Mammary microvascular endothelial cell (primary cell): ENCODE measurements at places on chromosomes 16 and 17. TPM values are rescaled to one million over a fixed set of nuclear protein-coding genes. Genes with fewer than 3 reads are reported as not detected.

MEAK7 gene
- total RNA-seq: 26.2 and 27.7 TPM in 2 replicates

GRIN2A gene
- total RNA-seq: 0.20 and 0.67 TPM in 2 replicates

SLC22A31 gene
- not detected in 2 replicates for total RNA-seq

UTS2R gene
- total RNA-seq: not detected in 2 replicates

SEZ6 gene
- total RNA-seq: not detected in 2 replicates

TBC1D3G gene
- 0.89 and 1.5 TPM in 2 replicates for total RNA-seq

MLX gene
- total RNA-seq: 31.0 and 33.3 TPM in 2 replicates

MED13 gene
- total RNA-seq: 17.0 and 18.7 TPM in 2 replicates

ZNF423 gene
- total RNA-seq: 2.5 and 3.1 TPM in 2 replicates

MYL4 gene
- total RNA-seq: 2.4 and 2.6 TPM in 2 replicates

ZNF200 gene
- total RNA-seq: 5.8 and 6.4 TPM in 2 replicates

LRRC75A gene
- total RNA-seq: under 0.01 and 1.0 TPM in 2 replicates

MT1G gene
- total RNA-seq: 0.60 TPM in 1 of 2 replicates, not detected in the other

ASB16 gene
- total RNA-seq: 0.15 TPM in 1 of 2 replicates, not detected in the other

IRF8 gene
- 0.54 and 1.2 TPM in 2 replicates for total RNA-seq

SPATA32 gene
- total RNA-seq: not detected in 2 replicates

LCMT1 gene
- 30.2 and 33.9 TPM in 2 replicates for total RNA-seq
